ENCODE measurements at places on chromosomes 16 and 17.

GRCh38 chr16:50961952-50962351, 189.1 kb downstream of the SALL1 start:
- DNase-seq, result no peak

- DNase-seq, result no peak
Measured at GRCh38 chr17:44120851-44121605, 2.4 kb downstream of the HDAC5 start.

- DNase-seq, result no peak
Measured at GRCh38 chr17:28908640-28909167, 5.8 kb upstream of the DHRS13 start.

- no peak for DNase-seq
Measured at GRCh38 chr17:65977041-65977440, 214.9 kb downstream of the CEP112 start.

- DNase-seq, result no peak
Measured at GRCh38 chr17:77119668-77120301, 21.0 kb upstream of the SEC14L1 start.

- DNase-seq, result no peak
Measured at GRCh38 chr17:40550608-40551007, 14.7 kb downstream of the CCR7 start.

DNA sequence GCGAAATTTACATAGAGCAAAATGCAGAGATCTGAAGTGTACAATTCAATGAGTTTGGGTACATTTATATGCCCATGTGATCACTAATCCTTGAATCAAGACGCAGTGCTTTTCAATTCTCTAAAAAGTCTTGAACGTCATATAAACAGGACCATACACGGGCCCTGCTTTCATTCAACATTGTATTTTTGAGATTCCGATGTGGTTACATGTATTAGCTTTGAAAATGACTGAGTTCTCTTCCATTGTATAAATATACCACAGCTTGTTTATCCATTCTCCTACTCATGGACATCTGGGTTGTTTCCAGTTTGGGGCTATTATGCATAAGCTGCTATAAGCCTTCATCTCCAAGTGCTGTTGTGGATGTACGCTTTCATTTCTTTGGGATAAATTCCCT, 45.5 kb downstream of the ZCCHC14 start:
- DNase-seq, result no peak

DNA sequence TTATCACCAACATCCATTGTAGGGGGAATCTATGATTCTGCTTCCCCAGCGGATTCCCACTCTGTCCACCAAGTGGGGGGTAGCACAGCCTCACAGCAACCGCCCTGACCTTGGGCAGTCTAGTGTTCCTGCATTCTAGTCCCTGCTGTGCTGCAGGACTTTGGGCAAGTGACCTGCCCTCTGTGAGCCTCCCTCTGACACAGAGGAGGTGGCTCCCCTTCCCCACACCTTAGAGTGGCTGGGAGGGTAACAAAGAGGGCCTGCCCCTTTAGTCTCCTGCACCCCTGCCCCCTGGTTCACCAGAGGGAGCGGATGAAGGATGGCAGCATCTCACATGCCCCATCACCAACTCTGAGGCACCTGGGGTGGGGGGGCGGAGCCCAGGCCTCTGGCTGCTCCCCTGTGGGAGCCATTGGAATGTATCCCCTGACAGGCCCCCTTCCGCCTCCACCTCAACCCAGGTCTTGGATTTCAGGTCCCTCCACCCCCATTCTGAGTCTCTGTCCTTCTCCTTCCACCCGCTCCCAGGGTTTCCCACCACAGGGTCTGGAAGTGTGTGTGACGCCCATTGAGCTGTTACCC, 10.1 kb downstream of the GAS2L2 start:
- DNase-seq, result no peak

- DNase-seq, result no peak
Measured at GRCh38 chr16:86753399-86753798, 175.1 kb downstream of the FOXL1 start.

- no peak for DNase-seq
Measured at GRCh38 chr17:1040216-1040600, 43.3 kb downstream of the TIMM22 start.

DNA sequence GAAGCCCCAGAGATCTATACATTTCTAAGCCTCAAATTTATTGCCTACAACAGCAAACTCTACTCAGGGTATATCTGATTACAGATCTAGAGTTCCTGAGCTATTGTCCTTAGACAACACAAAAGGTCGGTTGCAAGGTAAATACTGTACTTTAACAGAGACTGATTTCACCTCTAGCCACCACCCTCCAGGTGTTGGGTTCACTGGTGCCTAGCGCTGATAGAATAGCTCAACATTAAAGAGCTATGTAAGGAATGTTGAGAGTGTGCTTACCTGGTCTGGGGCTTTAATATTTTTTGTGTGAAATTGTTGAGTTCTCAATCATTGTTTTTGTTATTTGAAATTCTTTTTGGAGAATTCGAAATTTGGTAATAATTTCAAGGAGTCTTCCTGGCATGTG, 277.0 kb upstream of the PSMD7 start:
- no peak for DNase-seq

DNA sequence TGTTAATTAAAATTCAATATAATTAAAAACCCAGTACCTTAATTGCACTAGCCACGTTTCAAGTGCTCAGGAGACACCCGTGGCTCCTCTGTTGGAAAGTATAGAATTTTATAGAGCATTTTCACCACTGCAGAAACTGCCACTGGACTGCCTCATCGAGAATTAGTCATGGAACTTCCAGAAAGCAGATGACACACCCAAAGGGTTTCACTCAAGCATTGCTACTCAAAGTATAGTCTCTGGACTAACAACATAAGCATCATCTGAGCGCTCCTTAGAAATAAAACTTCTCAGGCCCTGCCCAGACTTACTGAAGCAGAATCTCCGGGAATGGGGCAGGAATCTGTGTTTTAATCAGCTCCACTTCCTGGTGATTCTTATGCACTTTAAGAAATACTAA, 63.5 kb upstream of the GPR139 start:
- no peak for DNase-seq

GRCh38 chr16:46739934-46740333, 8.2 kb downstream of the MYLK3 start:
- DNase-seq, result no peak

GRCh38 chr17:34357398-34357797, 1.1 kb downstream of the CCL13 start:
- no peak for DNase-seq

DNA sequence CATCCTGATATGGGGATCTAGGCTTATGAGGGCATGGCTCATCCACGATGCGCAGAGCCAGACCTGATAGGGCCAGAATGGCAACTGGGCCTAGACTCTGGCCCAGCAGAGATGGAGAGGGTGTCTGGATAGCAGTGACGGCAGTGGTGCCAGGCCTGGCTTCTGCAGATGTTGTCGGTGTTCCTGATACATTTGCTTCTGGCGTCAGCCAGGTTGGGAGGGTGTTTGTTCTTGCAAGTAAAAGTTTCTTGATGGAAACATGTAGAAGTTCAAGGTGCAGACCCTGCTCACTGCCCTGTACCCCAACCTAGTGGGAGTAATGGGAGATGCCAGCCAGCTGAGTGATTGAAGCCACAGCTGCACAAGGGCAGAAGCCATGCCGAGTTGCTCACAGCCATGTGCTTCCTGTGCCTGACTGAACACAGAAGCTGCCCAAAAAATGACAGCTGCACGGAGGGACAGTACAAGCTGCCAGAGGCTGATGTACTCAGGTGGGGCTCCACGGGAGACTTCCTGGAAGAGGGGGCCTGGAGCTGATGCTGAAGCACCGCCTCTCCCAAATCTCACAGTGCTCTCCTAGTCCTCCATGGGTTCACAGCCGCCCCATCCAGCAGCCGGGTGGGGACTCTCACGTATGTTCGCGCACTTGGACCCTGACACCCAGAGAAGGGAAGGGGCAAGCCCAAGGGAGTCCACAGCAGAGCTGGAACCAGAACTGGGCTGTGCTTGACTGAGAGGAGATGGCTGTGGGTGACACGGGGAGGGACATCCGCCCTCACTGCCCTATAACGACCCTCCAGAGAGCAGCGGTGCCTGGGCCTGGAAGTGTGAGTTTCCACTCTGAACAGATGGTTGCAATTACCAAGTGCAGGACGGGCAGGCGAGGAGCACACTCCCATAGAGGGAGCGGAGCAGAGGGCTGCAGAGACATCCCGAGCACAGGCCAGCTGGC, 78.7 kb downstream of the N4BP1 start:
- DNase-seq, result no peak

- peak; percentile 28 for DNase-seq
Measured at GRCh38 chr17:41322094-41322902, 6.8 kb upstream of the KRTAP17-1 start.

- DNase-seq, result no peak
Measured at GRCh38 chr17:32688221-32688620, 188.7 kb downstream of the MYO1D start.

GRCh38 chr17:82985973-82986372, 93.4 kb upstream of the METRNL start:
- peak; percentile 69 for DNase-seq

DNA sequence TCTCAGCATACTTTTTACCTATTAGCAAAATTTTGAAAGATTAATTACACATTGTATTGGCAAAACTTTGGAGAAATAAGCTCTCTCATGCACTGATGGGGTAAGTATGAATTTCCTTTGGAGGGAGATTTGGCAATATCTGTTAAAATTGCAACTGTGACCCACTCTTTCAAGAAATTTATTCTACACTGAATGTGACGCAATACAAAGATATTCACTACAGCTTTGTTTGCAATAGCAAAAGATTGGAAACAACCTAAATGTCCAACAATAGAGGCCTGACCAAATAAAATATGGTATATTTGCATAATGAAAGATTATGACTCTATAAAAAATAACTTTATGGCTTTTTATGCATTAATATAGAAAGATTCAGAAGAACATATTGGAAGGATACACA, 363.5 kb downstream of the GRIN2A start:
- DNase-seq, result no peak

Measured in CD4-positive, alpha-beta T cell treated with Interleukin-4 for 1 hour (primary cell).